ENCODE measurements at places on chromosomes 7 and 10.

DNA sequence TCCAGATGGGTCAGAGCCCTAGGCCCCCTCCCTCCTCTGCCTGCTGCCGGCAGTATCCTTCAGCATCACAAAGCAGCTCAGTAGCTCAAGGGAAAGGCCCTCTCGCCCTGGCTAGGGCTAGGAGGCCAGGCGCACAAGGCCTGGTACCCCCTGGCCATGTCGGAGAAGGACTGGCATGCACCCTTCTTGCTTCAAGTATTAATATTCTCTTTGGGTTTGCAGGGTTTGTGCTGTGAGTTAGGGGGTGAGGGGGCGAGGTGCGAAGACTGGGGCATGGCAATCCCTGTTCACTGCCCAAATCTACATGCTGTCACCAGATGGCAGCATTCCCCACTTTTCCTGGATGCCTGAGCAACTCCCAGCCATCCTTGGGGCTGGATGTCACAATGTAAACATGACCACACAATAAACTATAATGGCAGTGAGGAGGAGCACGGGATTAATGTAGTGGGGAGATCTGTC, 105.2 kb downstream of the NEURL1 start:
- no peak for DNase-seq

- no peak for DNase-seq
Observed at GRCh38 chr7:150937848-150938561, 40.1 kb downstream of the KCNH2 start.

DNA sequence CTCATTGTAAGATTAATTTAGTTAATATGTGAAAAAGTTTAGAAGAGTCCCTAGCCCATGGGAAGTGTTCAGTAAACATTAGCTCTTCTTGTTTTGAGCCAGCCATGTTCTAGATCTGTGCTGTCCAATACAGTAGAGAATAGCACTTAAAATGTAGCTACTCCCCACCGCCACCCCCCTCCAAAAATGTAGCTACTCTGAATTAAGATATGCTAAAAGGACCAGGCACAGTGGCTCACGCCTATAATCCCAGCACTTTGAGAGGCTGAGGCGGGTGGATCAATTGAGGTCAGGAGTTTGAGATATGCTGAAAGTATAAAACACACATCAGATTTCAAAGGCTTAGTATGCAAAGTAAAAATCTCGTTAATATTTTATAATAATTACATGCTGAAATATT, 47.3 kb upstream of the MXI1 start:
- no peak for DNase-seq

DNA sequence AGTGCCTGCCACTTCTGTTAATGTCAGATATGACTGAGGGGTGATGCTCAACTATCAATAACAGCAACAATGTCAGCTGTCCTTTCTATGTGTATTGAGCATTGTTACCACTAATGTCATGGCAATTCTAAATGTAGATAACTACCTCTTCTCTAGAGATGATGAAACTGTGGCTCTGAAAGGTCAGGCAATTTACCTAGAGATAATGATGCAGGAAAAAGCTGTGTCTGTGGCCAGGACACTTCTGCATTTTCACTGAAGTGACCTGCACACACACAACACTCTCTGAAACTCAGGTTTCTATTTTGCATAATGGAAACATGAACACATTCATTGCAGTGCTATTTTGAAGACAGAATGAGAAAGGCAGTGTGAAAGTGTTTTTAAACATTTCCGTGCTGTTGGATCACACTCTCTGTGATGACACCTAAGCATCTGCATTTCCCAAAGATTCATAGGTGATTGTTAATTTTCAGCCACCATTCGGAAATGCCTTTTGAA, 148.2 kb downstream of the KCND2 start:
- DNase-seq, result no peak

- no peak for DNase-seq
Observed at GRCh38 chr10:53315709-53316108, 543.1 kb upstream of the MBL2 start.

DNA sequence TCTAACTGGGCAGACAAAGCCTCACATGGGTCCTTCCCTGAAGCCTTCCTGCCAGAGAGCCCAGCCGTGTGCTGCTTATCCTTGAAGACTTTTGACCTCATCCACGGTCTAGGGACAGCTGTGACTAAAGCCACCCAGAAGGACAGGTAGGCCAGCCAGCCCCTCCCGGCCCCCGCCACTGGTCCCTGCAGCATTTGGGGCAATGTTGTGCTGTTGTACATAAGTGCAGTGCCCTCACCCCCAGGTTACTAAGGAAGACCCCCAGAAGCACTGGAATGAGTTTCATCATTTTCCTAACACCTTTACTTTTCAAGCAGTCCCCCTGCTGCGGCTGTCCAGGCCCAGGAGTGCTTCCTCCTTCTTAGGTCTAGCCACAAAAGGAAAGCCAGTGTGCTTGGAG, 43.0 kb downstream of the TMEM209 start:
- DNase-seq, result no peak

DNA sequence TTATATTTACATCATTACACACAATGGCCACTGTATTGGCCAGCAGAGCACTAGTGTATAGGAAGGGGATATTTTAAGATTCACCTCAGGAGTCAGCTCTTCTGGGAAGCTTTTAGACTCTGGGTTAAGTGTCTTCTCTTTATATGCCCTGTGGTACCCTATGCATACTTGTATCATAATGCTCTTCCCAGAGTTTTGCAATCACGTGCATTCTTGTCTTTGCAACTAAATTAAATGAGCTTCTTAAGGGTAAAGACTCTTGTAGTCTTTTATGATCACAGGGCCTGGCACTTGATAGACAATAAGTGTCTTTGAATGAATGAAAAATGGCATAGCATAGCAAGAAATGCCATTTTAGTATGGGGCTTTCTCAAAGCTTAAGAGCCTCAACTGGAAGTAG, 35.4 kb upstream of the ARMS2 start:
- DNase-seq, result no peak

- no peak for DNase-seq
Observed at GRCh38 chr10:63474488-63474887, 8.7 kb upstream of the JMJD1C start.

DNA sequence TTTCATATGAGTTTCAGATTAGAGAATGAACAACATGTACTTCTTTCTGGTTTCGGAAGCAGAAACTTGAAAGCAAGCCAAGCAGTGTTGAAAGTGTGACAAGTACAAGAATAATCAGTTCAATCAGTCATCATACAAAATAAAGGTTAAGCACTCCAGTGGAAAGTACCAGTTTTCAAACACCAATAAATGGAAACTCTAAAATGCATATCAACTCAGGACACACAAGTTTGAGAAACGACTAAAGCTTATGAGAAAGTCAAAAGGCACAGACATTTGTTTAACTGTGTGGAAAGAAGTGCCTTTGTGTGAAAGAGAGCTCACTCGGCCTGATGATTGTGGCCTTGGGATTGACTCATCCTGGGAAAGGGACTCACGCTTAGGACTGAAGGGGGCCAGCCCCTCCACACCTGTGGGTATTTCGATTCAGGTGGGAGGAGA, 60.6 kb upstream of the AKR1C1 start:
- DNase-seq, result no peak

DNA sequence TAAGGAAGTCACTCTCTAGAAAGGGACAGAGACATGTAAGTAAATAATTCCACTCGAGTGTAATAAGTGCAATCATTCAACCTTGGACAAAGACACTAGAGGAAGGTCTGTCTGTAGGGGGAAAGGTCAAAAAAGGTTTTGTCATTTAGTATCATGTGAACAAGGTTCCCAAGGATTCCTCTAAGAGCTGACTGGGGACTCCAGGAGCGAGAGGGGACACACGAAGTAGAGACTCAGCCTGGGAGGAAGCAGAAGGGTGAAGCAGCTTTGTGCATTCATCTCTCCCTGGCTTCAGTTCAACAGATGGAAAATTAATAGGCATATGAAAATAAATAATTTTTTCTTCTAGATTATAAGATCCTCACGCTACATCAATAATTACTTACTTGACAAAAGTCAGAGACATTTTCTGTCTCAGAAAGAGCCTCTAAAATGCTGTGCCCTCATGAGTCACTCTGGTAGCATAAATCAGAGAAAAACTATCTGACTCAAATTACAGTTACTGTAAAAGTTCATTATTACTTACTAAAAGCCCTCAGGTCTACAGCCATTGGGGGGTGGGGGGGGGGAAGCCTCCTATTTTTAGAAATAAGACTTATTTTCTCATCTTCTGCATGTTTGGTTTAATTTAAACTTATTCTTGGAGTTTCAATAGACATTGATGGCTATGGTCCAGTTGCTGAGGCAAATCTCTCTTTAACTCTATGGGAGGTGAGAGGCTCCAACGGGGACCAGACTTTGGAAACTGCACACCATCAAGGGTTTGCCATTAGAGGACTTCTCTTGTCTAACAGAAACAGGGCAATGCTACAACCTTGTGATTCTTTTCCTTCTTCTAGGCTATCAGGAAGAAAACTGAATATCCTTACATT, 275.1 kb upstream of the KLF14 start:
- no peak for DNase-seq

GRCh38 chr10:92486637-92487036, 87.3 kb downstream of the IDE start:
- no peak for DNase-seq

DNA sequence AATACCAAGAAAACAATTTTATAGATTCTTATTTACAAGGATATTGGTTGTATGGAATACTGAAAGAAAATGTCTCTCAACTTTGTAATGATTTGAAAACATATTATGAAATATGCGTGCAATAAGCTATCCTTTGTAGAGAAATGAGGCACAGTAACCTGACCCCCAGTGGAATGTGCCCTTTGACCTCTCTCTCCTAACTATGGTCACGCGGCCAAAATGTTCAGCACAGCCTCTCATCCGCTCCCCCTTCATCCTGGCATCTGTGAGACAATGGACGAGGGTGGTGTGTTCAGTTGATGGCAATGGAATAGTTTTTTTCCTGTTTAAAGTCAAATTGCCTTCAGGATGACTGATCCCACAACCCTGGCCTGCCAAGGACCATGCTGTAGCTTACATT, 13.3 kb downstream of the BEND7 start:
- no peak for DNase-seq

- peak; percentile 76 for DNase-seq
Observed at GRCh38 chr10:22805304-22805703, 90.9 kb upstream of the PIP4K2A start.

GRCh38 chr10:31261511-31262311, 57.3 kb upstream of the ZEB1 start:
- no peak for DNase-seq

GRCh38 chr7:46160861-46161260, 239.8 kb upstream of the IGFBP3 start:
- no peak for DNase-seq

GRCh38 chr7:114342431-114343179, 72.0 kb upstream of the FOXP2 start:
- DNase-seq, result no peak

DNA sequence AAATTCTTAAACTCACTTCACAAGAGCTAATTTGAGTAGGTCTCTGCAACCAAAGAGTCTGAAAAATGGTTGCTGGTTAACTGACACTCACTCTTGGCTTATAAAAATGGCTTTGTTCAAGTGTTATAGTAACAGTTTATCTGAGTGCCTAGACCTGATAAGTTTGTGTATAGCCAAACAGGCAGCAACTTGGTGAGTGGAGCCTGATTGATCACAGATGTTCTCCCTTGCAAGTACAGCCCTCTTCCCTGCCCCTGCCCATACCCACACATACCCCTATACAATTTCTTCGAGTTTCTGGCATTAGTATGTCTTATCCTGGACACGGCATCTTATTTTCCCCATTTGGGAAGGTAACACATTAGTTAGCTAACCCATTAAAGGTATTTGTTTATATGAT, 149.5 kb downstream of the SLC16A9 start:
- no peak for DNase-seq

DNA sequence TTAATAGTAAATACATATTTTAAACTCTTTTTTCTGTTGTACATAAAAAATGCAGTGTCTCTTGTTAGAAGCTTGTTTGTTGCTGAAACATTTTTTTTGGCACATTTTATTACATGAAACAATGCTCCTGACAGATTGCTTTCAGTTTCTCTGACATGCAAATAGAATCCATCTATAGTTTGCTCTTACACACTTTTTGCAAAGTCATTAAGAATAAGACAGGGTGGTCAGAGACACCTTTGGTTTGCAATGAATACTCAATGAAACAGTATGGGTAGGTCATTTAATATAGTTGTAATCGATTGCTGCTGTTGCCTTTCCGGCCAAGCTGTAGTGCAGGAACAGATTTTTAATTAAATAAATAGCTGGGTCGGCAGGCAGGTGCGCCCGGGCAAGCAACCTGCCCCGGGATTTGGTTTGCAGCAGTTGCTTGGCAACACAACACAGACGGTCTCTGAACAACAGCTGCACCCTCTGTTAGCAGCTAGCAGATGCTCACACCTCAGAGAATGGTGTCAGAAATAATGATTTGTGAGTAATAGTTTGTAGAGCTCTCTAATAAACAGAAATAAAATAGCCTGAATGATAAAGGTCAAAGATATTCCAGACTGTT, 115.7 kb upstream of the CACNA2D1 start:
- peak; percentile 97 for DNase-seq

- DNase-seq, result no peak
Observed at GRCh38 chr10:88187472-88187871, 324.0 kb downstream of the PTEN start.

All from NCI-H1417 treated with DMSO at 0.1 percent for 48 hours (cell line).